ENCODE measurements at places on chromosomes 1 and 21. TPM values are rescaled to one million over a fixed set of nuclear protein-coding genes. Genes with fewer than 3 reads are reported as not detected.
A peak's percentile ranks its signal among the peaks of the same experiment; 100 is the strongest.

DNA sequence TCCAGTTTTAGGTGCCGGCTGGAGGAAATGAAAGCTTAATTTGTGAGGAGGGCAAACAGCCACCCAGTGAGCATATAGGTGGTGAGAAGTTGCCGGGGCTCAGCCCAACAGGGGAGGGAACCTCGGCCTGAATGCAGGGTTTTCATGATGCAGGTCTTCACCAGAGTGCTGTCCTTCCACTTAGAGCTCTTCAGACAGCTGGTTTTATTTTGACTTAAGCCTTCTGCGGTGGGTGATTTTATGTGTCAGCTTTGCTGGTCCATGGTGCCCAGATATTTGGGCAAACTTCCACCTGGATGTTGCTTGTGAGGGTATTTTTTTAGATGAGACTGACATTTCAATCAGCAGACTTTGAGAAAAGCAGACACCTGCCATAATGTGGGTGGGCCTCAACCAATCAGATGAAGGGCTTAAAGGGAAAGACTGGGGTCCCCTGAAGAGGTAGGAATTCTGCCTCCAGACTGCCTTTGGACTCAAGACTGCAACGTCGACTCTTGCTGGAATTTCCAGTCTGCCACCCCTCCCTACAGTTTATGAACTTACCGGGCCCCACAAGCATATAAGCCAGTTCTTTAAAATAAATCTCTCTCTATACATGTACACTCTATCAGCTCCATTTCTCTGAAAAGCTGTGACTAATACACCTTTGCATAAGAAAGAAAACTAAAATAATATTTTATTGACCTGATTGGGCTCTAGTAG, 72.8 kb downstream of the RHOU start:
- DNase-seq: no peak

GRCh38 chr1:85015826-85016225, 18.9 kb upstream of the MCOLN2 start:
- no peak for DNase-seq

Gene UBE2U
- not detected for polyA plus RNA-seq

DNA sequence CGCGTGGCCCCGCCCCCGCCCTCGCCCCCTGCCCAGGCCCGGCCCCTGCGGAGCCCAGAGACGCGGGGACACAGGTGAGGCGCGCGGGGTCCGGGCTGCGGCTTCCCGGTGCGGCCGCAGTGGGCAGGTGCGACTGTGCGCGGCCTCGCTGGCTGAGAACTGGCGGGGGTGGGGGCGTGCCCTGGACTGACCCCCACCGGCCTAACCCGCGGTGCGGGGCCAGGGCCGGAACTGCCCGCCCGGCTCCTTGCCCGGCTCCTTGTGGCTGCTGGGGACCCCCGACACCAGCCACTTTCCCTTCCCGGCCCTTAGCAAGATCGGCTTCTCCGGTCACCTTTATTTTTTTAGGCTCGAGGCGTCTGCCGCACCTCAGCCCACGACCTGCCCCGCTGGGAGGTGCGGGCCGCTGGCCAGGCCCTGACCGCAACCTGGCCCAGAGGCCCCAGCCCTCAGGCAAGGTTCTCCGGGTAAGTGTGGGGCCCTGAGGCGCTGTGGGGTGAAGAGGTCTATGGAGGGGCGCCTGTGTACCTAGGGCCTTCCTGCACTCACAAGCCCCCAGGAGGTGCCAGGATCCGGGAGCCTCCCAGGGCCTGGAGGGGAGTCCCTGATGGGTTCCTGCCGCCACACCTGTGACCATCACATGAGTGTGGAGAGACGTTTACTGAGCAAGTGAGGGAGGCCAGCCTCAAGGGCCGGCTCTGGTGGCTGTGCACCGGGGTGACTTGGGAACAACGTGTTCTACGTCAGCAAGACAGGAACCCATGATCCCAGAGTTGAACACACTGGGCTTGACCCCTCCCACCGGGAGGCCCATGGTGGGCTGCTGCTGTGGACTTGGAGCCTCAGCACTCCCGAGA, at the start of gene SMIM1:
Gene SMIM1, plus strand, starts transcription at position 35 of the 857 bp plus-strand sequence. CDS start 2,625 bp downstream, outside the sequence.
- DNase-seq: no peak

GRCh38 chr1:48882020-48882419, 105.3 kb upstream of the BEND5 start:
- DNase-seq: no peak

- no peak for DNase-seq
These were observed 19.7 kb upstream of the RGS7 start for GRCh38 chr1:241376701-241377100.

- no peak for DNase-seq
These were observed 83.7 kb upstream of the IFFO2 start for GRCh38 chr1:19040010-19040680.

Gene S100A9
- polyA plus RNA-seq: not detected

DNA sequence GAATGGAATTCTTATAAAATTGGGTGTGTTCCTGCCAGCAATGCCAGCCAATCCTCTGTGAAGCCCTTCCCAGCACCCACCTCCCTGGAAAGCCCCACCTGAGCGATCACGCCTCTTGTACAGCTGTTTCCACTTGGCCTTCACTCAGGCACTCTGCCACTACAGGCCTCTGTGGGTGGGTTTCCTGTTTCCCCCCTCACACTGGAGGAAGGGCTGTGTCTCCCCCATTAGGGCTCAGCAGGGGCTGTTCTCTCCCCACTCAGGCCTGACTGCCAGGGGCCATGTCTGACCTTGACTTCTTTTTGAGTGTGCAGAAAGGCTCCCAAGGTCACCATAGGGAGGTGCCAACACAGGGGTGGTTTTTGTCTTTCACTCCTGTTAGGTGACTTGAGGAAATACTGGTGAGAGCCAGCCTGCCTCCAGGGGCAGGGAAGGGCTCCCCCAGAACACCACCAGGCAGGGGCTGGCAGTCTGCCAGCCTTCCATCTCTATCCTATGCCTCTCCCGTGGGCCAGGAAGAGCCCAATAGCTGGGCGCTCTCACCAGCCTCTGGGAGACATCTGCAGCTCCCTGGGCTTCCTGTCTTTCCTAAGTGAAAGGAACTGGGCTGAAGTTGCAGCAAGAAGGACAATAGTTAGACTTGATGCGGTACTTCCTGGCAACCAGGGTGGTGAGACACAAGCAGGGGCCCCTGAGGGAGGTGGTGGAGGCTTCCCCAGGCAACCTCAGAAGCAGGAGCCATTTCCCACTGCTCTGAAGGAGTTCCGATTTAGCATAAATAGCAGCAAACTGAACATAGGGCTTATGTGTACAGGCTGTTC, 49.1 kb downstream of the ELK4 start:
- DNase-seq: no peak

Gene FMO1
- 0.22 TPM for polyA plus RNA-seq

- DNase-seq: no peak
These were observed 29.4 kb upstream of the LRRN2 start for GRCh38 chr1:204714861-204715511.

- DNase-seq: no peak
These were observed 19.2 kb upstream of the SLC44A5 start for GRCh38 chr1:75630004-75630594.

DNA sequence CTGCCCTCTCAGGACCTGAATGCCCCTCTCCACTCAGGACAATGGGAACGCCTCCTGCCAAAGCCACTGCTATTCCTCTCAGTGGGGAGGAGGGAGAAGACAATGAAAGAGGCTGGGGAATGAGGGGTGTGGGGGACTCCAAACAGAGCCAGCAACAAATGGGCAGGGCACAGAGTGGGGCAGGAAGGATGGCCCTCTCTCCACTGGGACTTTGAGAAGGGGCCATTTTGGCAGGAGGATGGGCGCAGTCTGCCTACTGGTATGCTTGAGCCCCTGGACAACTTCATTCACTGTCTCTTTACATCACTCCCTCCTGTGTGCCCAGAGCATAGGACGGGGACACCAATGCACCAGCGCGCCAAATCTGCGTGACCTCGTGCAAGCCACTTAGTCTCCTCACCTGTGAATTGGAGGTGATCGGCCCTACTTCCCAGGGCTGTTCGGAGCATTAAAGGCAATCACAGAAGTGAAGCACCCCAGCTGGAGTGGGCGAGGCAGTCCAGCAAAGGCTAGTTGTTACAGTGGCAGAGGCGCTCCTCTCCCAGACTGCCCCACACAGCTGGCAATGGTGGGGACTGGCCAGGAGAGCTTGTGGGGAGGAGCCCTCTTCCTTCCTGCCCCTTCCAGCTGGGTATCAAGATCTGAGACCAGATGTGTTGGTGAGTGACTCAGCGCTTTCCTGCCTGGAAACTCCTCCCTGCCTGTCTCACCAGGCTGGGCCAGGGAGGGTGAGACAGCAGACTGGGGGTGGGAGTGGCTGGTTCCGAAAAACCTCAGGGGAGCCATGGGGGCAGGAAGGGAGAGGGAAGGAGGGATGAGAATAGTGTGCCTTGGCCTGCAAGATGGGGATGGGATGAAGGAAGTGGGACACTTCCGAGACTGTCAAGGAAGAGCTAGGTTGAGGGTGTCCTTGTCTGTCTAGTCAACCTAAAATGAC, 22.4 kb upstream of the SYNC start:
- DNase-seq: peak; percentile 93

Gene OR4F29
- polyA plus RNA-seq: not detected

Gene KIF21B
- polyA plus RNA-seq: 0.03 TPM

DNA sequence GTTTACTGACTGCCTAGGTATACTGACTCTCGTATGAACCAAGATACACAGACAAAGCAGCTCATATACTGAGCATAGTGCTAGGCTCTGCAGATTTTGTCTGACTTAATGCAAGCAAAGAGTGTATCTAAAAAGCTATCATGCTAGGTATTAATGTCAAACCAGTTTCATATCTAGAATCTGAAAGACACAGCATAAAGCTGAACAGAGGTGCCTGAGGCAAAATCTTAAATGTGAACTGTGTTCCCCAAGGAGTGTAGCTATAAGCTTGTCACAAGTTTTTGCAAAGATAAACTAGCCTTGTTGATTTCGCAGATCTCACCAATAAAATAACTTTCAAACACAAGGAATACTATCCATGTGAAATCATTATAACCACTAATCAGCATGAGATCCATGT, 18.1 kb downstream of the JAK1 start:
- DNase-seq: no peak

DNA sequence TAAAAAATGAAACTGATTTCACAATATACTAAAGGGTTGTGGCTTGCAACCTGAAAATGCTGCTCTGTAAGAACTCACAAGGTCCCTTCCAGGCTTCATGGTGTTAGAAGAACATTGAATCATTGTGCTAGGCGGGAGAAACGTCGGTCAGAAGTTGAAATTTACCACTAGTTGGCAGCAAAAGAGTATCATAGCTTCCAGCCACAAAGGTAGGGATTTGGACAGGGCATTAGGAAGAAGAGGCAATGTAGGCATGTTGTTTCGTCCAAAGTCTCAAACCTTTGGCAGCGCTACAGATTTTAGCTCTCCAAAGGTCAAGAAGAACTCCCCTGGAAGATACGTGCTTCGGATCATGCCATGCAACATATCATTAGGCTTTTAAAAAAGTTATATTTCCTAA, 62.5 kb upstream of the ZP4 start:
- no peak for DNase-seq

GRCh38 chr21:35179990-35180540, 131.0 kb upstream of the RUNX1 start:
- DNase-seq: peak; percentile 78

Gene MIA3
- 46.7 TPM for polyA plus RNA-seq

DNA sequence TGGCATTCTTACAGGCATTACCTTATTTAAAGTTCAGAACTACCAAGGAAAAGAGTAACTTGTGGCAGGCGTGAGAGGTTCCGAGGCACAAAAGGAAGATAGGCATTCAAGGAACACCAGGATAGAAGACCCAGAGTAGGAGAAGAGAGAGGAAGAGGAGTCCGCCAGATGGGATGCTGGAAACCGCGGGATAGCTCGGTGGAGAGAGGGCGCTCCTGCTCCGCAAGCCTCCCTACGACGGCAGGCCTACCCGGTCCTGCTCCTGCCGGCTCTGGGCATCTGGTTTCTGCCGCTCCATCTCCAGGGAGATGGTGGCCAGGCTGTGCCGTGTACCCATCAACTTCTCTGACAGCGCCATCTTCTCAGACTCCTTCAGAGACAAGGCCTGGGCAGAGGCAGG, 5.4 kb upstream of the NBPF1 start:
- no peak for DNase-seq

Gene YBEY
- polyA plus RNA-seq: 22.5 TPM

DNA sequence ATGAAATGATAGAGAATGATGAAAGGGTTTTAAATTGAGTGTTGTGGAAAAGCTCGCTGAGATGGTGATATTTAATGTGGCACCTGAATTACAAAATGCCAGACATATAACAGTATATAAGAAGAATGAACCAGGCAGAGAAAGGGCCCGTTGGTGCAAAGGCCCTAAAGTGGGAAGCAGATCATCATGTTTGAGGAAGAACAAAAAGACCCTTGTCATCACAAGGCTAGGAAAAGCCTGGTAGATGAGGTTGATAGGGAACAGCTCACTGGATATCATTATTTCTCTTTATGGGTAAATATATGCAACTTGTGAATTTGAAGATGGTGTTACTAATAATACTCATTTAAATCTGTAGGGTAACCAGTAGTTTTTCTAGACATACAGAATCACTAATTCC, 11.0 kb downstream of the RAP1A start:
- no peak for DNase-seq

Gene TCP10L
- polyA plus RNA-seq: 0.24 TPM

Gene KPRP
- 0.63 TPM for polyA plus RNA-seq

DNA sequence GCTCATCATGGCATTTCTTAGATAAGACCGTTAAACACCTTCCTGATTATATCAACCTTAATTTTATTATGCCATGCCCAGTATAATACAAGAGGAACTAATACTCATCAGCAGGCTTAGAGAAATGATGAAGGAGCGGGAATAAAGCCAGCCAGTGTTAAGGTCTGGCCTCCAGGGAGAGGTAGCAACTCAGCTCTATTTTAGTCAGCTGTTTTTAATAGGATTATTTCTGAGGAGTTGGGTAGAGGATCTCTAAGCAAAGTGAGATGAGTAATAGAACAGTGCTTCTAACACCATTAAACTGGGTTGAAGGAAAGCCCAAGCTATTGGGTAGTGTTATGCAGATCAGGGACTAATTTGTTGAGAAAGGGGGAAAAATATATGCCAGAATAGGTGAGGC, 921.5 kb downstream of the TTLL7 start:
- DNase-seq: no peak

Gene SHISAL2A
- not detected for polyA plus RNA-seq

DNA sequence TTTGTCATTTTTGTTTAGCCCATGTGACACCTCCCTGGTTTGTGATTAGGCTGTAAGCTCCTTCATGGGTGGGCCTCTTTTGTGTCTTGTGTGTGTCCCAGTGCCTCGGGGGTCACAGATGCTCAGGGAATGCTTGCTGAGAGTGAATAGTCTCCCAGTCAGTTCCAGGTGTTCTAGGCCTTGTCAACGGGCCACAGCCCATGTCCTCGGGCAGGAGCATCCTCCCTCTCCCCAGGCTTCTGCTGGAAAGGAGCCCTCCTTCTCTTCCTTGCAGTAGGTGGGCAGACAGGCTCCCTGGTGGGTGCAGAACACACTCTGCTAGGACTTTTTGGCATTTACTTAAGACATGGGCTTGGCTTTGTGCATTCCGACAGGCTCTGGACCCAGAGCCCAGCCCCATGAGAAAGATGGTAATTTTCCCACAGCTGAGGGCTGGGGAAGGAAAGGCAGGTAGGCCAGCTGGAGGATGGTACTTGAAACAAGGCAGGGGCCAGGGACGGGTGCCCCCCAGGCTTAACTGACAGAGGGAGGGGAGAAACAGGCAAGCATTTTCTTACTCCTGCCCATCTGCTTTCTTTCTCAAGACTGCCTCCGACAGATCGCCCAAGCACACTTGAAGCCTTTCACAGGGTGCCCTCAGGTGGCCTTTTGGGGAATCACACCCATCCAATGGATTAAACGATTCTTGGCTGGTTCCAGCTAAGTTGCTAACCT, 7.1 kb upstream of the CPLANE2 start:
- peak; percentile 69 for DNase-seq
